Hematopoietic multipotent progenitor cell treated with erythropoietin and hydrocortisone succinate and interleukin-3 and kit ligand, for 6 days (in vitro differentiated cells): ENCODE measurements at places on chromosomes 1 and 21.
A peak's percentile ranks its signal among the peaks of the same experiment; 100 is the strongest.

DNA sequence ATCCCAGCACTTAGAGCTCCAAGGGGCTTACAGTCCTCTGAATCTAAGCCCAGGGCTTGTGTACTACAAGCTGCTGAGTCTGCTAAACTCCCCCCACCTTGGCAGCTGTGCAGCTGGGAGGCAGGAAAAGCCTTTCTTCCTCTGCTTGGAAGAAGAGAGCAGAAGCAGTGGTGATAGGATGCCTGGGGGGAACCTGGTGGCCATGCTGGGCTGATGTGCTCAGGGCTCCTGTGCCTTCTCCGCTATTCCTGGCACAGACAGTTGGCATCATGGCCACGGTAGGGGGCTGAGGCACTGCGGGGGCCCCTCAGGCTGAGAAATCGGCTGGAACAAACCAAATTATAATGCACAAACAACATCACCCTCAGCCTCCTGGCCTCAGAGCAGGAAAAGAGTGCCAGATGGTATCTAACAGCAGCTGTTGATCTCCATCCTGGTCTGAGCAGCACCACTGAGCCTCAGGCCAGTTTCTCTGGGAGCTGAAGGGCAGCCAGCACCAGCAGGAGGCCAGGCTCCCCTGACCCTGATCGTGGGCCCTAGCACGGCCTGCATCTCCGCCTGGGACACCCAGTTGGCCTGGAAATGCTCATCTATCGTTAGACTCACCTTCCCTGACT lies 35.8 kb downstream of the ECE1 start:
- DNase-seq, result no peak

- DNase-seq, result no peak
These were observed 27.2 kb downstream of the PCBP3 start for GRCh38 chr21:45670731-45671130.

- no peak for DNase-seq
These were observed 40.4 kb downstream of the SLC35D1 start for GRCh38 chr1:67013573-67013972.

GRCh38 chr1:209134001-209134400 lies 449.5 kb upstream of the CAMK1G start:
- DNase-seq, result no peak

GRCh38 chr1:221724931-221725605 lies 16.8 kb downstream of the DUSP10 start:
- DNase-seq, result no peak

DNA sequence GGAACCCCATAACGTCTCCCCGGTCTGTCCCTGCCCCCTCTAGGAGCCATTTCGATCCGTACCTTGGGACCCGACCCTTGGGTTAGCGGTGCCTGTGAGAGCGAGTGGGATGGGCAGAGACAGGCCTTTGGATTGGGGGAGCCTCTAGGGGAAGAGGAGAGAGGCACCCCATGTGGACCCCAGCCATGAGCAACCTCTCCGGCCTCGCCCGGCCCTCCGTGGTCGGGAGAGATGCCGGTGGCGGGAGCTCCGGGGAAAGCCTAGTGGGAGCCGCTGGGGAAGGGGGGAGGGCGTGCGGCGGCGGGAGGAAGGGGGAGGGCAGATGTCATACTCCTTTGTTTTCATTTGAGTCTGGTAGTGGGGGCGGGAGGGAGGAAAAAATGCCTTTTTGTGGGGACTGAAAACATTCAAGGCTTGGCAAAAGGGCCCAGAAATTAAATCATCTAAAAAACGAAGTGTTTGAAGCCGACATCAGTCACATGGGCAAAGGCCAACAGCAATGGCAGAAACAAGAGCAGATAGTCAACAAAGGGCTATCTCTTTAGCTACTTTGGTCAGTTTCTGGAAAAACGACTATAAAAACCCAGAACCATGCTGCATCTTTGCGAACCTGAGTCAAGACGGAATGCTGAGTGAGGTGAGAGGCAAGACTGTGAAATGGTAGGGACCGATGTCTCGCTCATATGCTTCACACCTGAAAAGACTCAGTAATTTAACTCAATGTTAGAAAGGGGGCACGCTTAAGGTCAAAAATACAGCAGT lies 758 bp downstream of the PTBP2 start:
- peak; percentile 74 for DNase-seq

GRCh38 chr1:174954671-174955669 lies 44.8 kb upstream of the CACYBP start:
- DNase-seq, result no peak

- DNase-seq, result no peak
These were observed 28.1 kb upstream of the SGIP1 start for GRCh38 chr1:66505671-66506392.

- peak; percentile 86 for DNase-seq
These were observed 5.3 kb downstream of the PSRC1 start for GRCh38 chr1:109277434-109278204.

- no peak for DNase-seq
These were observed 9.3 kb downstream of the SLC26A9 start for GRCh38 chr1:205933671-205934618.

GRCh38 chr21:15559660-15560059 lies 170.1 kb upstream of the USP25 start:
- DNase-seq, result no peak

DNA sequence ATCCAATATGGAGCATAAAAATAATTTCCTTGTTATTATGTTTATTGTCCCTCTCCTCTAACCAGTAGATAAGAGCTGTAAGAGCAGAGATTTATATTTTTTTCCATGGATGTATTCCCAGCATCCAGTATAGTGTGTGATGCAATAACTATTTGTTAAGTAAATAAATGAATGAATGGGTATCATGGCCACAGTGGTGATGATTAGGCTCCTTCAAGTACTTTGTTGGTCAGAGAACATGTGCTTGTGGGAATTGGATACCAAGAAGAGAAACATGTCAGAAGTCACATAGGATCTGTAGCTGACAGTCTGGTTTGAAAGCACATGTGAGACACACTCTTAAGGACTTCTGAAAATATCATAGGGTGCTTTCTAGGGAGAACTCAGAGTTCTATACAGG lies 588.5 kb downstream of the AGBL4 start:
- no peak for DNase-seq

DNA sequence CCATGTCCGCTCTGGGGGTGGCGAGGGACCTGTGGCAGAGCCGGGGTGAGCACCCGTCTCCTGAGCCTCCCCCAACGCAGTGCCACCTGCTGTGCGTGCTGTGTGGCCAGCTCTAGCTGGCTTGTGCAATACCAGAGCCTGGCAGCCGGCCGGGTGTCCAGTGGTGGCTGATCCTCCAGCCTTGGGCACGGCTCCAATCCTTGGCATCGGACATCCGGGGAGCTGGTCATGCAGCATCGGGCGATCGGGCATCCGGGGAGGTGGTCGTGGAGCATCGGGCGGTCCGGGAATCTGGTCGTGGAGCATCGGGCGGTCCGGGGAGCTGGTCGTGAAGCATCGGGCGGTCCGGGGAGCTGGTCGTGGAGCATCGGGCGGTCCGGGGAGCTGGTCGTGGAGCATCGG lies 8.1 kb downstream of the SLX9 start:
- DNase-seq, result no peak

DNA sequence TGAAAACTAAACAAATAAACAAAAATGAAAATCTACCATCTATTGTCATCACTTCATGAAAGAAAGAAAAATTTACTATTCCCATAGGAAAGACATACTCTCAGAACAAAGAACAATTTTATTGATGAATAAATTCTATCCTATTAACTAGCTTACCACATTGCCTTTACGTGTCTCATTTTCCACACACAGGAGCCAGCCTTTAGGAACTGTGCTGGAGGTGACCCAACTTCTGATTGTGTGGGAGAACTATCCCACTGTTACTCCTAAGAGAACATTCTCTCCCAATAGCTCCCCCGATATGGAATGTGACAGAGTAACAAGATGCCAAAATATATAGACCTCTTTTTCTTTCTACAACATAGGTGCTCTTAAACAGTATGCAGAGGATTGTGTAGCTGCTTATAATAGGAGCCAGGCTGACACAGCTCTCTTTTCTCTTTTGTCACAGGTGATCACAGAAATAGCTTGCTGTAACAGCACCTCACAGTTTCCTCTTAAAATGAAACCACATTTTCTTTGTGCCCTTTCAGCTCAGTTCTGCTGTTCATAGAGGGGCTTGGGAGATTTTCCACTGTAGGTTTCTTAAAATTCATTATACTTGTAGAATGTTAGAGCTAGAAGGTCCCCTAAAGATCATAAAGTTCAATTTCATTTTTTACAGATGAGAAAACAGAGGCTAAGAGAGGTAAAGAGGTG lies 35.5 kb downstream of the C21orf91 start:
- DNase-seq, result peak; percentile 38

- no peak for DNase-seq
These were observed 84.4 kb downstream of the RNF220 start for GRCh38 chr1:44489481-44489880.

GRCh38 chr1:17588048-17588871 lies 48.8 kb downstream of the ARHGEF10L start:
- no peak for DNase-seq

DNA sequence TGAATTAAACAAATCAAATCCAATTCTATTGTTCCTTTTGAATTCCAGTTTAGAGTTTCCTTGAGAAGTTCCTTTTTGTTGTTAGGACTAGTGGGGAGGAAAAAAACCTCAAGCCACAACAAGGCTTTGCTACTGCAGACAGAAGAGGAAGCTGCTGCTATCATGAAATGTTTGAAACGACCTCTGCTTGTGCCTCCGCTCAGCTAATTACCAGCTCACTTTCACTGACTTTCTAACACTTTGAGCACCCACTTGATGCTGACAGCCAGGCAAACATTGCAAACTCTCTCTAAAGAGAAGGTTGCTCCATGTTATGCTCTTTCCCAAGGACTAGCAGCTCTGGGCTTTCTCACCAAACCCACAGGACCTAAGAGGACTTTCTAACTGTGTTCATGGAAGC lies 203.9 kb upstream of the PROX1 start:
- DNase-seq, result peak; percentile 5

DNA sequence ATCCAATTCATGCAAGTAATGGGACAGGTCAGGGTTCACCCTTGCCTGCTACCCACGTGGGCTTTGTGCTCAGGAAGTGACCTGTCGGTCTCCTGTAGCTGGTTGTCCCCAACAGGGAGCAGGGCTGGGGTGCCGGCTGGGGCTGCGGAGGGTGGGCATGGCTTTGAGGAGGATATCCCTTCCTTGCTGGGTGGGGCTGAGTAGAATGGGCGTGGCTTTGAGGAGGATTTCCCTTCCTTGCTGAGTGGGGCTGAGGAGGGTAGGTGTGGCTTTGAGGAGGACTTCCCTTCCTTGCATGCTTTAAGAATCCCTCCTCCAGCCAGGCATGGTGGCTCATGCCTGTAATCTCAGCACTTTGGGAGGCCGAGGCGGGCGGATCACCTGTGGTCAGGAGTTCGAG lies 151.3 kb downstream of the CLIC6 start:
- DNase-seq, result peak; percentile 39

DNA sequence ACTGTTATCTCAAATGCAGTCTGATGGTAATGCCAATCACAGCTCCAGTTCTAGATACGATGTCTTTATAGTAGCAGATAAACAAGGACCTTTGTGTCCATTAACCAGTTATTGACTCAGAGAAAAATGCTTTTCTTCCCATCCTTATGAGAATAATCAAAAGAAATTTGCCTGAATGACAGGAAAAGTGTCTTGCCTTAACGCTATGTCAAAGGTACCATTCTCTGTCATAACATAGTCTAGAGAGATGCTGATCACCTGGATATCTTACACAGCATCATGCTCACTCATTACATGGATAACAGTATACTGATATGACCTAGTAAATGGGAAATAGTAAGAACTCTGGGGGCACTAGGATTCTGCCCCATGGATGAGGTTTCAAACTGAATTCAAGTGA lies 151.7 kb upstream of the NEGR1 start:
- DNase-seq, result no peak

DNA sequence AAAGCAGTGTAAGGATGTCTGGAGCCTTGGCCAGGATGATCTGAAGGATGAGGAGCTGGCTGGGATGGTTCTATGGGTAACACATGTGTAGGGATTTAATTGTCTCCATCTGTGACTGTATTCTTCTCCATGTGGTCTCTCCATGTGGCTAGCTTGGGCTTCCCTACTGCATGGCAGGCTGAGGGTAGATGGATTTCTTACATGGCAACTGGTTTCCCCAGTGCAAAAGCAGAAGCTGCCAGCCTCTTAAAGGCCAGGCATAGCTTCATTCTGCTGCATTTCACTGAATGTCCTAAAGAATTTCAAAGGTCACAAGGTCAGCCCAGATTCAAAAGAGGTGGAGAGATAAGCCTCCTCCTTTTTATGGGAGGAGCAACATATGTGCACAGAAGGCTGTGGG lies 61.7 kb downstream of the XCL2 start:
- no peak for DNase-seq

DNA sequence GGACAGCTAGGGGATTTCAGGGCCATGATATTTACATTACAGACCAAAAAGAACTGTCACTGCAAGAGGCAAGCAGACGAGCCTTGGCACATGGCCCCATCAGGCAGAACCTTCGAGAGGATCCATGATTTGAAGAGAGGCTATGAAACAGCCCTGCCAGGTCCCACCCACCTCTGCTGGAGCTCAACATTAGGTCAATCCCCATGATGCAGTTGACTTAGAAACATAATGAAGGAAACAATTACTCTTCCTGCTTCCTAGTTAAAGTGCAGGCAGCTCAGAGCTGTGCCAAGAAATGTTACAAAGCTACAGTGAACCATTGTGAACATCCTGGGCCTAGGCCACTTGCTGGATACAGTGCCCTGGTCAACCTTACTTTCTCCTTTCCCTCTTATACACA lies 41.7 kb upstream of the PTCH2 start:
- no peak for DNase-seq

DNA sequence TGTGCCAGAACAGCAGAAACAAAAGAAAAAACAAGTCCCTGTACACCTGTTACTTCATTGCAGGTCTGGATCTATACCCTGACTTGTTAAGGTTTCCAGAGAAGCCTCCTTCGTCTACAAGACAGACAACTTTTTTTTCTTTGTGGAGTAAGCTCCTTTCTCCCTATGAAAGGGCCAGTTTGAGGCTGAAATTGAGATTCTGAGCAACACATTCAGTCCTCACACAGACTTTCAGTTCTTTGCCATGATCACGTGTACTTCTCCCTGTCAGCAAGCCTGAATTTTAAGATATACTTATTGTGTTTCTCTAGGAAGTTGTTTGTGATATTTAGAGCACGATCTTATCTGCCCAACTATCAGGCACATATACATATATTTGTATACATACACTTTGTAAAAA lies 374.0 kb downstream of the NTNG1 start:
- DNase-seq, result no peak

DNA sequence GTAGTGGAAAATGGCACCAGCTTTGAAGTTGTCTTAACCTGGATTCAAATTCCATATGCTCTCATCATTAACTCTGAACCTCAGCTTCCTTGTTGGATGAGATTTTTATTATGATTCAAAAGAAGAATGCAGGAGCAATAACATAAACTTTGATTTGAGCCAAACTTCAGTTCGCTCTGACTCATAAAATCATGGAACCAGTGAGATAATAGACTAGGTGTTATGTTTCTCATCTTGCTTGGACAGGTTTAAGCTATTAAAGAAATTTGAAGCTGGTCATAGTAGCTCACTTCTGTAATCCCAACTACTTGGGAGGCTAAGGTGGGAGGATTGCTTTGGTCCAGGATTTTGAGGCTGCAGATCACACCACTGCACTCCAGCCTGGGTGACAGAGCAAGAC lies 172.8 kb downstream of the CLEC20A start:
- no peak for DNase-seq

GRCh38 chr1:183106746-183107145 lies 79.3 kb upstream of the LAMC2 start:
- no peak for DNase-seq
